Osteoblast (primary cell): ENCODE measurements at places on chromosomes 1 and 21. TPM values are rescaled to one million over a fixed set of nuclear protein-coding genes. Genes with fewer than 3 reads are reported as not detected.

The DIRAS3 gene
- 2.1 and 4.0 TPM in 2 replicates for total RNA-seq

The LIN28A gene
- total RNA-seq, result not detected in 2 replicates

The TRAF3IP3 gene
- total RNA-seq, result not detected in 2 replicates

The MAP3K21 gene
- under 0.01 TPM in 2 replicates for total RNA-seq

DNA sequence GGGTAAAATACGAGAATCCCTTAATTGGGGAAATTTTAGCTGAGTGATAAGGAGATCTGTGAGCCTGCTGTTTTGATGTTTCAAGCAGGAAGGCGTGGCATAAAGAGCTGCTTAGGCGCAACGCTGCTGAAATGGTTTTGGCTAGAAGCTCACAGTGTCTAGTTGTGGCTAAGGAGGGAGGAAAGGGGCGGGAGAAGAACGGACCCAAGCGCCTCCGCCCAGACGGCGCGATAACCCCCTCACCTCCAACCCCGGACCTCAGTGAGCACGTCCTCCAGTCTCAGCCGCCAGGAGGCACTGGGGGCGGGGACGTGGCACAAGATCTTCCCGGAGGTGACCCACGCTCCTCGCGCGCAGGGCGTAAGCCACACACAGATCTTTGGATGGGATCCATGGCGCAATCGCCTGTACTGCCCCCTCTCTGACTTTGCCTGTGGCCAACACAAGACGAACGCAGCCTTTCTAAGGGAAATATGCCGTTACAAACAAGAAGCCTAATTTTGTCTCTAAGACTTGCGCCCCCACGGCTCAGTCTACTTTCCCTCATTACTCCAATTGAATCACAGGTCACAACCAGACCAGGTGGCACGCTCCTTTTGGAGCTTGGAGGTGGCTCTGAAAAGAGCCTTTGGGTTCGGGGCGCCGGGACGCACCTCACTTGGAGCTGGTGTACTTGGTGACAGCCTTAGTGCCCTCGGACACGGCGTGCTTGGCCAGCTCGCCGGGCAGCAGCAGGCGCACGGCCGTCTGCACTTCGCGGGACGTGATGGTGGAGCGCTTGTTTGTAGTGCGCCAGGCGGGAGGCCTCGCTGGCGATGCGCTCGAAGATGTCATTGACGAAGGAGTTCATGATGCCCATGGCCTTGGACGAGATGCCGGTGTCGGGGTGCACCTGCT is 23.4 kb upstream of the RNF187 start:
- peaks cover 77% of the 10 kb centered on the region for H3K27me3 ChIP-seq
- H3K4me1 ChIP-seq, result peaks cover 4% of the 10 kb centered on the region
- no peaks in the 10 kb centered on the region for H3K36me3 ChIP-seq

DNA sequence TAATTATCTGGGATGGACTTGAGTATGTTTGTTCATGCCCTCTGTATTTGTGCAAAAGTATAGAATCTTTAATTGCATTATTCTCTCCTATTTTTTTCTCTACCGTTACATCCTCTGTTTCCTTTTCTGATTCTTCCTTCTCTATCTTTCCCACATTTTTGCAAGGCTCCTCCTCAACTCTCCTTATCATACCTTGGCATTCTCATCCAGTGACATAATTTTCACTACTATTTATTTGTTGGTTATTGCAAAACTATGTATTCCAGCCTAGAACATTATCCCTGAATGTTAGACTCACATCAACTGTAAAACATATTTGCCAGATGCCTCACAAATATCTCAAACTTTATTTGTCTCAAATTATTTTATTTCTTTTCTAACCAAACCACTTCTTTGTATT is 381.9 kb downstream of the COL11A1 start:
- no peaks in the 10 kb centered on the region for H3K4me1 ChIP-seq
- H3K36me3 ChIP-seq, result no peaks in the 10 kb centered on the region
- H3K27ac ChIP-seq, result no peak overlapping the region

GRCh38 chr1:232579958-232580941 is 49.7 kb downstream of the SIPA1L2 start:
- H3K4me3 ChIP-seq, result no peak overlapping the region
- no peaks in the 10 kb centered on the region for H3K27me3 ChIP-seq
- H3K36me3 ChIP-seq, result no peaks in the 10 kb centered on the region
- DNase-seq, result no peak
- H3K27ac ChIP-seq, result no peak overlapping the region

GRCh38 chr1:55284856-55285255 is 69.7 kb upstream of the USP24 start:
- H3K27me3 ChIP-seq, result no peaks in the 10 kb centered on the region
- DNase-seq, result peak; percentile 25
- H3K36me3 ChIP-seq, result no peaks in the 10 kb centered on the region
- H3K27ac ChIP-seq, result no peak overlapping the region

- no peaks in the 10 kb centered on the region for H3K4me1 ChIP-seq
- DNase-seq, result peak; percentile 98
- peaks cover 24% of the 10 kb centered on the region for H3K36me3 ChIP-seq
- H3K4me3 ChIP-seq, result no peak overlapping the region
These were observed 21.7 kb downstream of the PDXK start for GRCh38 chr21:43740497-43741156.

DNA sequence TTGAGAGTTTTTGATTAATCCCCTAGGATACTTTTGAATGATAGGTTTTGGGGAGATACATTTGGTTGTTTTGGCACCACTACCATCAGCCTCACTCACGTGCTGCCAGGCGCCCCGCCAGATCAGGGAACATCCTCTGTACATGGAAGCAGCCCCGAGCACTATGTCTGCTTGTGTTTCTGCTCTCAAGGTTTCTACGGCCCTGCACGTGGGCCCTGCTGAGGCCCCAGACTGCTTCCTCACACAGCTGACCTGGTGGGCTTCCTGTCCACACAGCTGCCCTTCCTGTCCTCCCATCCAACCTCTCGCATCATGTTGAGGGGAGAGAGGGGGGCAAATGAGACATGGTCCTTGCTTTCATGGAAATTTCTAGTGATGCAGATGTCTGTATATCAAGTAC is 20.0 kb downstream of the ADARB1 start:
- no peaks in the 10 kb centered on the region for H3K36me3 ChIP-seq
- peaks cover 7% of the 10 kb centered on the region for H3K4me1 ChIP-seq
- H3K27me3 ChIP-seq, result no peaks in the 10 kb centered on the region

DNA sequence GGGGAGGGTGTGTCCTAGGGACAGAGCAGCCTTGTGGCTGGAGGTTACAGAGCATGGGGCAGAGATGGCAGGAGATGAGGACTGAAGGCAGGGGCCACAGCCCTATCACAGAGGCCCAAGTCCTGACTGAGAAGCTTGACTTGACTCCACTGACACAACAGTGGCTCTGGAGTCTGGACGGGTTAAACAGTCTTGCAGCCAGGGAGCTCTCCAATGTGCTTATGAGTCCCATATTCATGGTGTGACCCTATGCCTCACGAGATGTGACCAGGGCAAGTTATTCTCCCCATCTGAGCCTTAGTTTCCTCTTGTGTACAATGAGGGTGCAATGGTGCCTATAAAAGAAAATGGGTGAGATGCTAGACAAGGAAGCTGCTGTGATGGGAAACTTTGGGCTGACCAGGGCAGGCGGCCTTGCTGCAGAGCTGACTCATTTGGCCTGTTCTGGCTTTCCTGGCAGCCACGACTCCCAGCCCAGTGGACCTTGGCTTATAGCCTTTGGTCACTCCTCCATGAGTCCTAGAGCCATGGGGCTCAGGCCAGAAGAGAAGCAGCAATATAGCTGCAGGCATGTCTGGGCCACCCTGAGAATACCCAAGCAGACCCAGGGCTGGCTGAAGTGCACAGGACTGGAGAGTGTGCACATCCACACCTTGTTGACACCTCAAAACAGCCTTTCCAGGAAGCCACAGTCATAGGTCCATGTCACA is 2.8 kb upstream of the TTC22 start:
- H3K36me3 ChIP-seq, result no peaks in the 10 kb centered on the region
- no peak overlapping the region for H3K27ac ChIP-seq
- peaks cover 16% of the 10 kb centered on the region for H3K4me1 ChIP-seq
- H3K4me3 ChIP-seq, result no peak overlapping the region
- peak; percentile 98 for DNase-seq
- H3K27me3 ChIP-seq, result peaks cover 26% of the 10 kb centered on the region

DNA sequence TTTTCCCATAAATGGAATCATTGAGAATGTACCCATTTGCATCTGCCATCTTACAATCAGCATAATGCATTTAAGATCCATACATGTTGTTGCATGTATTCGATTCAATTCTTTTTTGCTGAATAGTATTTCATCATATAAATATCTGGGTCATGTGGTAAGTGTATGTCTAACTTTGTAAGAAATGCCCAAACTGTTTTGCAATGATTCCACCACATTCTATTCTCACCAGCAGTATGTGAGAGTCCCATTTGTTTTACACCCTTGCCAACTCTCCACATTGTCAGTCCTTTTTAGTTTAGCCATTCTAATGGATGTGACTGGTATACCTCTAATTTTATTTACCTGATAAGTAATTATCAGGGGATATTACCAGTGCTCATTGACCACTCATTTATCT is 115.8 kb upstream of the PBX1 start:
- H3K4me1 ChIP-seq, result no peaks in the 10 kb centered on the region
- no peak overlapping the region for H3K4me3 ChIP-seq
- no peak overlapping the region for H3K27ac ChIP-seq
- H3K27me3 ChIP-seq, result no peaks in the 10 kb centered on the region
- no peak for DNase-seq
- no peaks in the 10 kb centered on the region for H3K36me3 ChIP-seq

DNA sequence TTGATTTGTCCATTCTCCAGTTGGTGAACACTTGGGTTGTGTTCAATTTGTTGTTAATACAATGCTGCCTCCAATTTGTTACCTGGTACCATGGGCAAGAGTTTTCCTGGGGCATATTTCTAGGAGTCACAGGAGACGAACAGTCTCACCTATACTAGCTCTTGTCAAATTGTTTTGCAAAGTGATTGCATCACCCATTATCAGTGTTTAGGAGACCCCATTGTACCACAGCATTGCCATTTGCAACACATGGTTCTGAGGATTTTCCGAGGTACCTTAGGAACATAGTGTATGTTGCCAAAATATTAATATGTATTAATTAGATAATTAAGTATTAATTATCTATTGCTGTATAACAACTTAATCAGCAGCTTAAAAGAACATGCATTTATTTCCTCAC is 97.8 kb downstream of the LPAR3 start:
- H3K27ac ChIP-seq, result no peak overlapping the region
- H3K36me3 ChIP-seq, result no peaks in the 10 kb centered on the region
